Activated B cell treated with CpG ODN at 0.5 μM for 24 hours (primary cell): ENCODE measurements at places on chromosomes 12 and 14. TPM values are rescaled to one million over a fixed set of nuclear protein-coding genes. Genes with fewer than 3 reads are reported as not detected.
A peak's percentile ranks its signal among the peaks of the same experiment; 100 is the strongest.

GLIPR1L2 gene
- 0.20 TPM in 1 of 2 replicates, not detected in the other for total RNA-seq

CCDC38 gene
- total RNA-seq, result 0.09 and 0.42 TPM in 2 replicates

OR4E2 gene
- not detected in 2 replicates for total RNA-seq

- no peak for DNase-seq
- H3K4me3 ChIP-seq, result peak overlapping the region; percentile 63
- H3K27ac ChIP-seq, result no peak overlapping the region
- peaks cover 76% of the 10 kb centered on the region for H3K27me3 ChIP-seq
- peaks cover 15% of the 10 kb centered on the region for H3K4me1 ChIP-seq
These were observed 314 bp upstream of the HOTAIR start for GRCh38 chr12:53975064-53975471.

- H3K36me3 ChIP-seq, result no peaks in the 10 kb centered on the region
- H3K27me3 ChIP-seq, result peaks cover 30% of the 10 kb centered on the region
- no peak for DNase-seq
- H3K4me3 ChIP-seq, result no peak overlapping the region
These were observed 145.0 kb downstream of the AACS start for GRCh38 chr12:125210104-125210755.

- H3K4me3 ChIP-seq, result no peak overlapping the region
- H3K27ac ChIP-seq, result no peak overlapping the region
These were observed 23.1 kb downstream of the AEBP2 start for GRCh38 chr12:19462406-19462805.

DNA sequence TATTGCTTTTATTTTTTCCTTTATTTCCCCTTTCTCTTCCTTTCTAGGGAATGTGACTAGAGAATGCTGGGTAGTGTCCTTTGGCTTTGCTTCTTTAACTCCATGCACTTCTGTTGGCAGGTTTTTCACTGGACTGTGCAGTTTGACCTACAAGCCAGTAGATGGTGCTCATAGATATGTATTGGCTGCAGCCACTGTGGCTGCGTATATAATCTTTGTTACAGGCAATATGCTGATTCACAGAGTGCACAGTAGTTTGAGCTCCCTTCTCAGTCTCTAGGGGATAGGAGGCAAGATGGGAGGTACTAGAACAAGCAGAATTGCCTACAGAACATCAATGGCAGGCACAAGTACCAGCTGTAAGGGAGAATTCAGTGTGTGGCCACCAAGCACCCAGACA, 503.5 kb downstream of the LRFN5 start:
- H3K4me3 ChIP-seq, result no peak overlapping the region
- H3K27me3 ChIP-seq, result no peaks in the 10 kb centered on the region
- H3K4me1 ChIP-seq, result peaks cover 4% of the 10 kb centered on the region
- H3K36me3 ChIP-seq, result no peaks in the 10 kb centered on the region
- H3K27ac ChIP-seq, result no peak overlapping the region

DNA sequence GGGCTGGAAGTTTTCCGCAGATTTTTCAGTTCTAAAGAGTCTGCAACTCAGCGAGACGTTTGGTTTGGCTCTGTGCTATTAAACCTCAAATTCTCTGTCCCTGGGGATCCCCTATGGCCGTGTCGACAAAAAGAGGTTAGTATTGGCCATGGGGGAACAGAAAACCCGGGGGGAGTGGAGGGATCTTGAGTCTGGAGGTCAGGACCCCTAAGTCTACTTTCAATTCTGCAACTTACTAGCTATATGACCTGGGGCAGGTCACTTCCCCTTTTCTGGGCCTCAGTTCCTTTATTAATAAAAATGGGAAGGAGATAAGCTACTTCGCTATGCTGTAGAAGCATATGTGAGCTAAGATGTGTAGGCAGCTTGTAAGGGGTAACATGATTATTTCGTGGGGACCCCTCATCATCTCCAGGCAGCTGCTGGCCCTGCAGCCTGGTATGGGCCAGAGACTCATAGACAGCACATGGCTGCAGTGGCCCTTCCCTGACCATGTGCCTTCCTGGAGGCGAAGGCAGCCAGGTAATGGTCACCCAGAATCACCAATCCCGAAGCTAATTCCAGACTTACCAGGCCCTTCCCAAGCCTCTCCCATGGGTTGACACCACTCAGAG, 8.6 kb downstream of the ASB2 start:
- H3K4me3 ChIP-seq, result peak overlapping the region; percentile 71
- H3K27me3 ChIP-seq, result no peaks in the 10 kb centered on the region
- DNase-seq, result no peak
- H3K27ac ChIP-seq, result peak overlapping the region; percentile 72

GRCh38 chr14:50082784-50083466, 33.4 kb downstream of the VCPKMT start:
- H3K27ac ChIP-seq, result peak overlapping the region; percentile 97
- H3K4me1 ChIP-seq, result peaks cover 82% of the 10 kb centered on the region
- DNase-seq, result peak; percentile 45
- no peaks in the 10 kb centered on the region for H3K27me3 ChIP-seq
- H3K4me3 ChIP-seq, result peak overlapping the region; percentile 62

DNA sequence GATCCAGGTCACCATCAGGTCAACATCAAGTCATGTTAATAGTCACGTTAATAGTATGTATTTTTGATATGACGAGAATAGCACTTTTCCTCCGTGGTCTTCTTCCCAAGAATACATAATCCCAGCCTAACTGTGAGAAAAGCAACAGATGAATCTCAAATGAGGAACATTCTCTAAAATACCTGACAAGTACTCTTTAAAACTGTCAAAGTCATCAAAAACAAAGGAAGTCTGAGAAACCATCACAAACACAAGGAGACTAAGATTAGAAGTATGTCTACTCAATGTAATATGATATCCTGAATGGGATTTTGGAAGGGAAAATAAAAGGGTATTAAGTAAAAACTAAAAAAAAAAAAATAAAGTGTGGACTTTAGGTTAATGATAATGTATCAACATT, 36.8 kb upstream of the GLIPR1 start:
- peaks cover 12% of the 10 kb centered on the region for H3K27me3 ChIP-seq
- H3K4me1 ChIP-seq, result no peaks in the 10 kb centered on the region
- H3K36me3 ChIP-seq, result no peaks in the 10 kb centered on the region
- DNase-seq, result no peak
- H3K4me3 ChIP-seq, result no peak overlapping the region

- peaks cover 54% of the 10 kb centered on the region for H3K36me3 ChIP-seq
- H3K4me1 ChIP-seq, result peaks cover 94% of the 10 kb centered on the region
- H3K4me3 ChIP-seq, result peak overlapping the region; percentile 80
- H3K27me3 ChIP-seq, result peaks cover 5% of the 10 kb centered on the region
These were observed 4.1 kb downstream of the SHMT2 start for GRCh38 chr12:57233357-57234232.

- no peaks in the 10 kb centered on the region for H3K27me3 ChIP-seq
- DNase-seq, result no peak
- H3K36me3 ChIP-seq, result peaks cover 16% of the 10 kb centered on the region
- no peaks in the 10 kb centered on the region for H3K4me1 ChIP-seq
These were observed 207.9 kb downstream of the SYNE2 start for GRCh38 chr14:64060648-64061096.

DNA sequence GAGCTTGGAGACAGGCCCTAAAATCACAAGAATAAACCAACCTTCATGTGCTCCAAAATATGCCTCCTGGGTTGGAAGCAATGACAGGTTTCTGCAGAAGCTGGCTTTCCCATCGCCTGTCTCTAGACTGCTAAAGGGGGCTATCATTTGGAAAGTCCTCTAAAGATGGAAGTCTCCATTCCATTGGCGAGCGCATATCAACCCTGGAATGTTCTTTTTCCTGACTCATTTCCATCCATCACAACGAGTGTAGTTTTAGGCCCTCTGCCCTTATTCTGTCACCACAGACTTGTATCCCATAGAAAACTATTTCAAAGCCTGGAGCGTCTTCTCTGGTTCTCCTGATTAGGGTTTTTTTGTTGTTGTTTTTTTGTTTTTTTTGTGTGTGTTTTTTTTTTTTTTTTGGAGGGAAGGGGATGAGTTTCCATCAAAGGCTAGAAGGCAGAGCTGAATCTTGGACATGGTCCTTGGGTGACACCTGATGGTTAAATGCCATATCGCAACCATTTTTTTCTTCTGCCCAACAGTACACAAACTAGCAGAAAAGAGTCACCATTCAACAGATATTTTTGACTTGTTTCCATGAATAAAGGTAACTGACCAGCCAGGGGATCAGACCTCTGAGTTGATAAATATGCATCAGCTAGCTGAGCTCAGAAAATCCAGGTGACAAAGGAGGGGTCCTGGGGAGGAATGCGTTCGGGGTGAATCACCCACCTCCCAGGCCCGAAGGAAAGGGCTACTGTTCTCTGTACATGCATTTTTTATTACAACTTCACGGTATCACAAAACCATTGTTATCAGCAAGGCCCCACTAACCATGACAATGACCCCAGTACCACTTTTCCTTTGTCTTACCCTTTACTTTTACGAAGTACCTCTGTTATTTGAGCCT, 40.5 kb downstream of the KCNA5 start:
- H3K4me1 ChIP-seq, result no peaks in the 10 kb centered on the region
- no peaks in the 10 kb centered on the region for H3K27me3 ChIP-seq
- no peak for DNase-seq
- H3K36me3 ChIP-seq, result no peaks in the 10 kb centered on the region
- H3K4me3 ChIP-seq, result no peak overlapping the region

- H3K4me1 ChIP-seq, result peaks cover 36% of the 10 kb centered on the region
- H3K27me3 ChIP-seq, result peaks cover 58% of the 10 kb centered on the region
These were observed 2.8 kb downstream of the PTMS start for GRCh38 chr12:6768990-6769389.

- peaks cover 58% of the 10 kb centered on the region for H3K36me3 ChIP-seq
- no peak for DNase-seq
- peak overlapping the region; percentile 52 for H3K4me3 ChIP-seq
- peaks cover 45% of the 10 kb centered on the region for H3K4me1 ChIP-seq
These were observed 77.8 kb downstream of the VCPKMT start for GRCh38 chr14:50038398-50039119.

DNA sequence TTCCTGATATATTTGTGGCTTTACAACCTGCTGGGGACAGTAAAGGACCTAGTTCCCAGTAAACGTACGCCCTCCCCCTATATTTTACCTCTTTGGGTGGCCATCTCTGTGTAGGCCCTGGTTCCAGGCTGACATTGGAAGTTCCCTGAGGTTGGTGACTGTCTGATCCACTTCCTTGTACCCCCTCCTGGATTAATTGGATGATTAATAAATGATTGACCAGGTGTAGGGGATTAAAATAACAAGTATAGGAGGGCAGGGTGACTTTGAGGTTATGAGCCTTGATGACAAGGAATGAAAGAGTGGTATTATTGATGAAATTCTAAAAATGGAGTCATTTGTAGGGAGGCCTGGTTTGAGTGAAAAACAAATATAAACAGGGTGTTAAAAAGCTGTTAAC, 9.6 kb downstream of the SUSD6 start:
- H3K27ac ChIP-seq, result peak overlapping the region; percentile 99
- no peak for DNase-seq
- peaks cover 9% of the 10 kb centered on the region for H3K36me3 ChIP-seq
- peaks cover 96% of the 10 kb centered on the region for H3K4me1 ChIP-seq

GRCh38 chr12:5391653-5392052, 40.3 kb upstream of the NTF3 start:
- no peak overlapping the region for H3K4me3 ChIP-seq
- H3K27me3 ChIP-seq, result peaks cover 14% of the 10 kb centered on the region
- no peaks in the 10 kb centered on the region for H3K4me1 ChIP-seq
- no peak for DNase-seq
- no peak overlapping the region for H3K27ac ChIP-seq

GRCh38 chr14:69770559-69770958, 3.6 kb downstream of the SRSF5 start:
- no peaks in the 10 kb centered on the region for H3K27me3 ChIP-seq
- DNase-seq, result no peak

- no peaks in the 10 kb centered on the region for H3K4me1 ChIP-seq
- no peak overlapping the region for H3K27ac ChIP-seq
- H3K4me3 ChIP-seq, result no peak overlapping the region
- H3K27me3 ChIP-seq, result no peaks in the 10 kb centered on the region
These were observed 254.0 kb upstream of the SRRM4 start for GRCh38 chr12:118727196-118727978.

- H3K27ac ChIP-seq, result no peak overlapping the region
- H3K4me3 ChIP-seq, result no peak overlapping the region
- peaks cover 5% of the 10 kb centered on the region for H3K4me1 ChIP-seq
- no peak for DNase-seq
These were observed 37.6 kb downstream of the RTRAF start for GRCh38 chr14:52026901-52027300.

GRCh38 chr12:8603286-8603685, 9.4 kb downstream of the AICDA start:
- H3K4me3 ChIP-seq, result no peak overlapping the region
- DNase-seq, result no peak
- H3K4me1 ChIP-seq, result peaks cover 6% of the 10 kb centered on the region
- no peaks in the 10 kb centered on the region for H3K36me3 ChIP-seq

DNA sequence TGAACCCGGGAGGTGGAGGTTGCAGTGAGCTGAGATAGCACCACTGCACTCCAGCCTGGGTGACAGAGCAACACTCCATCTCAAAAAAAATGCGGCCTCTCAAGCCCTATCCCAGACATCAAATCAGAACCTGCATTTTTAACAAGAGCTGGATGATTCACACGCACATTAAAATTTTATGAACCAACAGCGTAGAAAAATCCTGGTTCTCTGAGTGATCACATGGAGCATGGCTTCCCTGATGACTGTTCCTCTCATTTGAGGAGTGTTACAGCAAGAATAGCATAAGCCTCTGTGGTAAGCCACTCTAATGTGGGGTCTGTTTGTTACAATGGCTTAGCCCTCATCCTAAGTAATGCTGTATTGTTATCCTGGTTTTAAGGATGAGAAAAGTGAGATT, 163.6 kb downstream of the BRMS1L start:
- no peaks in the 10 kb centered on the region for H3K4me1 ChIP-seq
- H3K27ac ChIP-seq, result no peak overlapping the region
- no peaks in the 10 kb centered on the region for H3K36me3 ChIP-seq
- H3K4me3 ChIP-seq, result no peak overlapping the region
- H3K27me3 ChIP-seq, result no peaks in the 10 kb centered on the region
- DNase-seq, result no peak

DNA sequence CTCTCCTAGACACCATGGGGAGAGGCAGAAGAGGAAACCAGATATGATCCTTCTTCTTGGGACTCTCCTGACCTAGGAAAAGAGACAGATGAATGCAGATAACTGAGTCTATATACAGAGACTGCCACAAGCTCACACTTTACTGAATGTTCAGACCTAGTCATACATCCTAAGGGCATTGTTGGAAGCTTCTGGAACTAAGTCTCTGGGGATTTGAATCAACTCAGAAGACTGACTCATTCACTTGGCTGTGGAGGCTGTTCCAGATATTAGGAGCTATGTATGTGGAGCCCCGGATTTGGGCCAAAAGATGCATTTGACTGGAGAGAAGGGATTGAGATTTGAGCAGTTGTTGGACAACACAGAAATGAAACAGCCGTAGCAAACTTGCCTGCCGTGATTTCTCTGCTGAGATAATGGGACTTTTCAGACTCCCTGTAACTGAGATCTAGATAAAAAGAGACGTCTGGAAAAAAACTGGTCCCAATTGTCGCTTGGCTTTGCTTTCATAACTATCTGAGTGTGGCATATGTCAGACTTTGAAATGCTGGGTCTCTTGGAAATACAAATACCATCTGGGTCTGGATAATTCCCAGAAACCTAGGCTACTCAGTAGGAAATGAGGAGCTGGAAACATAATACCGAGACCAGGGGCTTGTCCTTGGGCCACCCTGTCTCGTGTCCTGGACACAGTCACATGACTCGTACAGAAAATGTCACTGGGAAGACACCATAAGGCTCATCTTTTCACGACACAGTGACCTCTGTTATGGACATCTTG, 396.8 kb downstream of the NUAK1 start:
- no peaks in the 10 kb centered on the region for H3K36me3 ChIP-seq
- DNase-seq, result no peak
- H3K27ac ChIP-seq, result no peak overlapping the region
- no peak overlapping the region for H3K4me3 ChIP-seq

- DNase-seq, result no peak
- no peak overlapping the region for H3K4me3 ChIP-seq
- H3K36me3 ChIP-seq, result no peaks in the 10 kb centered on the region
- H3K27me3 ChIP-seq, result peaks cover 35% of the 10 kb centered on the region
These were observed 4.6 kb downstream of the TEAD4 start for GRCh38 chr12:2963760-2964292.
